SIG-M5 (cell line): ENCODE measurements at places on chromosomes 16 and 17.

DNA sequence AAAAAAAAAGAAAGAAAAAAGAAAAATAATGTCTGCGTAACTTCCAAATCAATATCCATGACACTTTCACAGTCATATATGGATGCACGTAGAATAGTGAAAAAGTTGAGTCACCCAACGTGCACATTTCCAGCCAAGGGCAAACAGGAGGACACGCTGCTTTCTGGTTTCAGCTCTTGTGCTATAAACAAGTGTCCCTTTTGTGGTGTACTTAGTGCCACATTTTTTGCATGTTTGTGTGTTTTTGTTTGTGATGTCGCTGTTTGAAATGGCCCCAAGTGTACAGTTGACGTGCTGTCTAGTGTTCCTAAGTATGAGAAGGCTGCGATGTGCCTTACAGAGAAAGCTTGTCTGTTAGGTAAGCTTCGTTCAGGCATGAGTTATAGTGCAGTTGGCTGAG lies 2.9 kb downstream of the CHD9 start:
- no peak for DNase-seq

GRCh38 chr17:12507026-12507595 lies 158.6 kb upstream of the MYOCD start:
- no peak for DNase-seq

GRCh38 chr17:66527335-66527734 lies 224.9 kb downstream of the PRKCA start:
- no peak for DNase-seq

- DNase-seq = no peak
Observed at GRCh38 chr17:4840893-4841242, 7.7 kb downstream of the MINK1 start.

GRCh38 chr17:72334205-72334604 lies 213.4 kb downstream of the SOX9 start:
- DNase-seq = no peak

- no peak for DNase-seq
Observed at GRCh38 chr16:31407406-31407805, 14.3 kb downstream of the ITGAD start.

DNA sequence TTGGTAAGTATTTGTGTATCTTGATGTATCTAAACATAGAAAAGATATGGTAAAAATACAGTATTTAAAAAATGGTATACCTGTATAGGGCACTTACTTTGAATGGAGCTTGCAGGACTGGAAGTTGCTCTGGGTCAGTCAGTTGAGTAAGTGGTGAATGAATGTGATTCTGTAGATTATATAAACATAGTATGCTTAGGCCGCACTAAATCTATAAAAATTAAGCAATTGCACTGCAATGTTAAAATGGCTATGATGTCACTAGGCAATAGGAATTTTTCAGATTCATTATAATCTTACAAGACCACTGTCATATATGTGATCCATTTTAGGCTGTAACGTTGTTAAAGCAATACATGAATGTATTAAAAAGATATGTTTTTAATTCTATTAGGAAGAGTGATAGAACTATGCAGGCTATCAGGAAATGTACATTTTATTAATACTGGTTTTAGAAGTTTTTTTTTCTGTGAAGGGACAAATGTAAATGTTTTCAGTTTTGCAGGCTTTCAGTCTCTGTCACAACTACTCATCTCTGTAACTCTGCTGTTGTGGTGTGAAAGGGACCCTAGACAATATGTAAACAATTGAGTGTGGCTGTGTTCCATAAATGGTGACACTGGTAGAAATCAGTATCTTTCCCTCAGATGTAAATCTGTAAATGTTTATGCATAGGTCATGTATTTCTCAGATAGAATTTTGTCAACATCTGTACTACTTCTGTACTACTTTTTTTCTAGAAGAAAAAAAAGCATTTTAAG lies 10.5 kb downstream of the CBFB start:
- no peak for DNase-seq

DNA sequence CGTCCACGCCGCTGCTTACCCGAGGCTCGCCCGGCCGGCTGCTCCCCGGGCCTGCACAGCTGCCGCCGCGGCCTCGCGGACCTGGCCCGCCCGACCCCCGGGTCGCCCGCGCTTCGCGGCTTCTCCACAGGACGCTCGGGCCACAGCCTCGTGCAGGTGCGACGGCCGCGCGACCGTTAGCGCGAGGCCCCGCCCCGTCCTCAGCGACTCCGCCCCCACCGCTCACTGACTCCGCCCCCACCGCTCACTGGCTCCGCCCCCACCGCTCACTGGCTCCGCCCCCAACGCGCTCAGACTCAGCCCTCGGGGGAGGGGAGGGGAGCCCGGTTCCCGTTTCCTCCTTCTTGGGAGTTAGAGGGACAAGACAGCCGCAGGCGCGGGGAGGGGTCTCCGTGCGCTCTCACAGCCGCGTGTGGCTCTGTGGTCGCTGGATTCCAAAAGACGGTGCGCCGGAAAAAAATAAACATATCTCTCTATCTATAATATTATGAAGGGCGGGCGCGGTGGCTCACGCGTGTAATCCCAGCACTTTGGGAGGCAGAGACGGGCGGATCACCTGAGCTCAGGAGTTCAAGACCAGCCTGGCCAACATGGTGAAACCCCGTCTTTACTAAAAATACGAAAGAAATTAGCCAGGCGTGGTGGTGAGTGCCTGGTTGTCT lies at the start of gene MEIOB:
TSS of gene MEIOB (minus strand) at position 191 of the 662 bp plus-strand sequence. CDS start 3,989 bp downstream, outside the sequence.
- DNase-seq = no peak

GRCh38 chr16:5619304-5619703 lies 521.7 kb upstream of the EEF2KMT start:
- no peak for DNase-seq

GRCh38 chr16:10402975-10403374 lies 17.1 kb downstream of the ATF7IP2 start:
- DNase-seq = no peak

DNA sequence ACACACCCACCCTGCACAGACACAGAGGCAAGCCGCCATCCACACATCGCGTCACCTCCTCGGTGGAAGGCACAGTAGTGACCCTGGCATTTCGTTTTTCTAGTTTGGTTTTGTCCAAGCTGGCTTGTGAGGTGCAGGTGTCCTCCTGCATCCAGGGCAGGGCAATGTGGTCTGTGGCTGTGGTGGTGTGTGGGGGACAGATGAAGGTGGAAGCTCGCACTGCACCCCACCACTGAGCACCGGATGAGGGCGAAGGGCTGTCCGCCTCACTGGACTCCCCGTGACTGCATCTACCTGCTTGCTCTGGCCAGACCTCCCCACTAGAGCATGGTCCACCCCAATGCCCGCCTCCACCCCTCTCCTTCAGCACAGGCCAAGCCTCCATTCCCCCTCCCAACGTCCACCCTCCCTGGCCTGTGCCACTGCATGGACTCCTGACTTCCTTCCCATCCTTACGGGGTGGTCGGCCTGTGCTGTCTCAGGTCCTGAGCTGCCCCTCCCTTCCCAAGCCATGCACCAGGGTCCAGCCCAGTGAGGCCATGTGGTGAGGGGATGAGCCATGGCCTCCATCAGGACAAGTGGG lies 78.8 kb upstream of the CBX4 start:
- no peak for DNase-seq

DNA sequence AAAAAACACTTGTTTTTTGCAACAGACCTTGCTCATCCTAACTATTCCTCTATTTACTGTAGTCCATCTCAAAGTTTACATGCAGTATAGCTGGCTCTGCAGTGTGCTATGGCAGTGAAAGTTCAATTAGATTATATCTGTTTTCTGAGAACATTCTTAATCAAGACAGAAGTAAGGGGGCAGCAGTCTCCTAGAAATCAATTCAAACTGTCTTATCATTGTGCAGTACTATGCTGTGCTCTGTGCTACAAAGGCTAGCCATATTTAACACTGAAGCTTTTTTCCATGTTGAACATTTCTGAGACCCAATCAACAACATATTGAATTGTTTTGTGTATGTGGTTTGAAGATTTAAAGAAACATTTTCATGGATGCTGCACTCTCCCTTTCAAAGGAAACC lies 11.4 kb downstream of the NETO2 start:
- no peak for DNase-seq

DNA sequence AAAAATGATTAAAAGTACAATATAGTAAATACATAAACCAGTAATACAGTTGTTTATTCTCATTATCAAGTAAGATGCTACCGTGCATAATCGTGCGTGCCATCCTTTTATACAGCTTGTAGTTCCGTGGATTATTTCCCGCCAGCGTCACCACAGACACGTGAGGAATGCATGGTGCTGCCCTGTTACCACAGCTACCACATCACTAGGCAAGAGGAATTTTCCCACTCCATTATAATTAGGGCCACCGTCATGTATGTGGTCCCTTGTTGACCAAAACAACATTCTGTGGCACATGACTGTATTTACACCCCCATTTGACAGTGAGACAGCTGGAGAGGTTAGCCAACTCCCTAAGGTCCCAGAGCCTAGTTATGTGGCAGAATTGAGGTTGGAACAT lies 30.5 kb upstream of the LGALS9 start:
- no peak for DNase-seq

DNA sequence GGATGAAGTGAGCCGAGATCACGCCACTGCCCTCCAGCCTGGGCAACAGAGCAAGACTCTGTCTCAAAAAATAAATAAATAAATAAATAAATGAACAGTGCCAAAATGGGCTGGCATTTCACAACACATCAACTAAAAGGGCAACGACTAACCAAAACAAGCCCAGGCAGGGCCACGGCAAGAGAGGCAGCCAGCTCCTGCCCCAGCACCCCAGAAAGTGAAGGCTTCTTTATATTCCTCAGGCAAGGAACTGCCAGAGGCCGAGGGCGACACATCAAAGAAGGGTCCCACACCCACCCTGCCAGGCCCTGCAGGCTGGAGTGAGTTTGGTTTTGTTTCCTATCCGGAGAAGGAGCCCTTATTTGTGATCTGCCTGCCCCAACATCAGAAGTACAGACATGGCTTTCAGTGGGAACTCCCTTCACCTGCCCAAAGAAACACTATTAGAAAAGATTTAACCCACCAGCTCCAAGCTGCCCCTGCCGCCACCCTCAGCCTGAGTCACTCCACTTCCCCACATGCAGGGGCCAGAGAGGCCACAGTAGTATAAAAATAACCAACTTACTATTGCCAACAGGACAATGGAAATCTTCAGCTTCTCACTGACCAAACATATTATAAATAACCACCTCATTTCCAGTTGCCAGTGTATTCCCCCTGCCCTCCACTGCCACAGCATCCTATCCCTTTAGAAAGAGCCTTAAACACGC lies 8.0 kb downstream of the FBXO31 start:
- no peak for DNase-seq

- DNase-seq = no peak
Observed at GRCh38 chr16:55678161-55678821, 22.5 kb downstream of the SLC6A2 start.

GRCh38 chr17:37060928-37061327 lies 112.2 kb downstream of the AATF start:
- no peak for DNase-seq

GRCh38 chr17:1762901-1763898 lies 1.3 kb downstream of the SERPINF1 start:
- DNase-seq = no peak

GRCh38 chr16:66457888-66458287 lies 30.8 kb downstream of the BEAN1 start:
- no peak for DNase-seq

DNA sequence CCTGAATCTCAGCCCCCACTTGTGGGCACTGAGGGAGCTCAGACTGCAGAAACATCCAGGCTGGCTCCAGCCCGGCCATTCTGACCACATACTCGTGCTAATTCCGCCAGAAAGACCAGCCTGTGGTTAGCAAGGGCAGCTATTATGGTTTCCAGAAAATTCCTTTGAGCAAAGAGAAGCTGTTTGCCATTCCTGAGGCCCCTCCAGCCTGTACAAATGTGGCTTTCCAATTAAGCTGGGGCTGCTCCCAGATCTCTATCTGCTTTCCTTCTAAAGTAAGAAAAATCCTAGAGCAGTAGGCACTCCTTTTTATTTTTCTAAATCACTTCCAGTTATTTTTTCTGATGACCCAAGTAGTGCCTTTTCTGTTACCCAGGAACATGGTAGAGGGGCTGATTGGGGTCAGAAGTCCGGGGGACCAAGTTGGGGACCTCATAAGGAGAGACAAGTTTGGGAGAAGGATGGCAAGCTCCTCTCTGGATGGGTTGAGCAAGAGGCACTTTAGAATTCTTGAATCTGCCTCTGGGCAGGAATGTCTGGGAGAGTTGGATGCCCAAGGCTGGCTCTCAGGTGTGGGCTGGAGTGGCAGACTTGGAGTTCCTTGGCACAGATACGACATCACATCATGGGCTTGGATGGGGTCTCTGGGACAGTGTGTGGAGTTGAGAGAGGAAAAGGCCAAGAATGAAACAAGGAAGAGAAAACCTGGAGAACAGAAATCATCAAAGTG lies 83.3 kb upstream of the TNRC6C start:
- DNase-seq = no peak

- DNase-seq = no peak
Observed at GRCh38 chr17:70661342-70662222, 492.2 kb downstream of the KCNJ2 start.

GRCh38 chr17:6138761-6139446 lies 68.7 kb downstream of the WSCD1 start:
- DNase-seq = no peak

- DNase-seq = no peak
Observed at GRCh38 chr16:54928016-54928356, 2.7 kb upstream of the IRX5 start.

DNA sequence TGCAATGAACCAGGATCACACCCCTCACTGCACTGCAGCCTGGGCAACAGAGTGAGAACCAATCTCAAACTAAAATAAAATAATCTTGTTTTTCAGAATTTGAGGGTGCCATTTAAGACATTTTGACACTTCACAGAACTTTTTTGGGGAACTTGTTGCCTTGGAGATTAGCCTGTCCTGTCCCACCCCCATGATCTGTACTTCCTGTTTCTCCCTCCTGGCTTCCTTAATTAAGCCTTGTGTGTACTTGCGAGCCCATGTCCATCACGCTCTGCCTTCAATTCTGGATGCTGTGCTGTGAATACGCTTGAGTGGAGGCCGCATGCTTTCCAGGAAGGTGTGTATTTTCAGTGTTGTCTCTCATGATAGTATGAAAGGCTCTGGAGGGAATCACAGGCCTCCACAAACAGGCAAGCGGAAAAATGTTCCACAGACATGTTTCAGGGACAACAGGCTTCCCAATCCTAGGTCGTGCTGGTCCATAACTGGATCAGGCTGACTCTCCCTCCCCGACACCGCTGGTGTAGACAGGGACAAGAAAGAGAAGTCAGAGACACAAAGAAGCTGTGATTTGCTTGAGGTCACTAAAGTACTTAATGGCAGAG lies 56.9 kb downstream of the NOS2 start:
- DNase-seq = no peak

DNA sequence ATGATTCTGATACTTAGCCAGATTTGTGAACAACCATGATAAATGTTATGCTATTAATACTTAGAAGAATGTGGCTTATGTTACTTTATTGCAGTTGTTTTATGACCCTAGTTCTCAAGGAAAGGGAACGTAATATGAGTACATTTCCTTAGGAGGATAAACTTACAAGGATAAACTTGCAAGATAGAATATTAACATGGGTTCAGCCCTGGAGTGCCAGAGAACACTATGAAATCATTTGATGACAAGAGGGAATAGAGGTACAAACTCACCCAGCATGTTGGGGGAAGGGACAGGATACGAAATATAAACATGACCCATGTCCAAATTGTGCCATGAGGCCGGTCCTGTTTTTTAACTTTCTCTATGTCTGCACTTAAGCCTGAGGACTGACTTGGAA lies 13.0 kb upstream of the ABCA5 start:
- DNase-seq = no peak
